ENCODE measurements at places on chromosomes 11 and 22.

- DNase-seq = no peak
Observed at GRCh38 chr11:94332814-94333213, 28.4 kb downstream of the IZUMO1R start.

- no peak for DNase-seq
Observed at GRCh38 chr11:83723999-83724398, 437.8 kb upstream of the CCDC90B start.

DNA sequence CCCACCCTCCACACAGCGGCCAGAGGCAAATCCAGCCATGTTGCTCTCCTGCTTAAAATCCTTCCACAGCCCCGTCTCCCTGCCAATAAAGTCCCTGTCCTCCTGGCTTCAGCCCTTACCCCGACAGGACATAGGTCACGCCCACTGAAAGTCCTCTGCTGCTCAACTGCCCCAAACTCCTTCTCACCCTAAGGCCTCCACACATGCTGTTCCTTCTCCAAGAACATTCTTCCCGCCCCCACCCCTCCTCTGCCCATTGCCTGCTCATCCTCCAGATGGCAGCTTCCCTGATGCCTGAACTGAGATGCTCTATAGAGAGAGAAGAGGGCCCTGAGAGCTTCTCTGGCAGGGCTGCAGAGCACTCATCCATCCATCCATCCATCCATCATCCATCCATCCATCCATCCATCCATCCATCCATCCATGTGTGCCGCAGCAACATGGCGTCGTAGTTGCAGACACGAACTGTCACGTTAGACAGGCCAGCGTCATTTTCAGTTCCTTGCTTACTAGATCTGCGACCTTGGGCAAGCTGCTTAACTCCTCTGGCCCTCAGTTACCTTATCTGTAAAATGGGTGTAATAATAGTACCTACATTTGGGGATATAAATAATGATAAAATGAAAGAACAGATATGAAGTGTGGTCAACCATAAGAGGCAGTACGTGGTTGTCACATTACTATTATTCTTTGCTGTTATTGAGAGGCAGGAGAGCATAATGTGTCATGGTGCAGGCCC is 9.4 kb downstream of the NPTXR start:
- no peak for DNase-seq

DNA sequence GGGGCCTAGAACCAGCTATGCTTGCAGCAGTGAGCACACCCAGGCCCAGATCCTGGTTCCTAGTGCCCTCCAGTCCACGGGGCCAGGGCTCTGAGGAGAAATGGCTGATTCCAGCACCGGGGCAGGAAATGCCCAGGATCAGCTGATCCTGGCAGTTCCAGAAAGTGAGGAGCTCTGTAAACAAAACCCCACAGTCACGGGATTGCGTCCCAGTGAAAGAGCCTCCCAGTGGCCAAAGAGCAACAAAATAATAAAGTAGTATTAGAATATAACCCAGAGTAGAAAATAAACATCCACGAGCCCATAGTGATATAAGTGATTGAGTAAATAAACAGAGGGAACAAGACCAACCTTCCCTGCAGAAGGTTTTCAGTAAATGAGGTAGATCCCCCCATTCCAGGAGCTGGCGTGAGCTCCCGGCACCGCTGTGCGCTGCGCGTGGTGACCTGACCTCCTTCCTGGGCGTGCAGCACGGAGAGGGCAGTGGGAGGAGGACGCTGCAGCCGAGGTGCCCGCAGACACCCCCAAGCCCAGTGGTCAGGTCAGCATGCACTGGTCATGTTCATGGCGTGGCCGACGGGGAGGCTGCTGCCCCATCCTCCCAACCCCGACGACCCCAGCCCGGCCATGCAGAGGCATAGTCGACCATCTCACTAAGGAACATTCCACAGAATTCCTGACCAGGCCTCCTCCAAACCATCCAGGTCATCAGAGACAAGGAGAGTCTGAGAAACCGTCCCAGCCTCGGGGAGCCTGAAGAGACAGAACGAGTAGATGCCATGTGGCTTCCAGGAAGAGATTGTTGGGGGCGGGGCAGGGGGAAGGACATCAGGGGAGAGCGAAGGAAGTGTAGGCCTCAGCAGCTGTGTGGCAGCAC is 19.8 kb downstream of the PTDSS2 start:
- no peak for DNase-seq

DNA sequence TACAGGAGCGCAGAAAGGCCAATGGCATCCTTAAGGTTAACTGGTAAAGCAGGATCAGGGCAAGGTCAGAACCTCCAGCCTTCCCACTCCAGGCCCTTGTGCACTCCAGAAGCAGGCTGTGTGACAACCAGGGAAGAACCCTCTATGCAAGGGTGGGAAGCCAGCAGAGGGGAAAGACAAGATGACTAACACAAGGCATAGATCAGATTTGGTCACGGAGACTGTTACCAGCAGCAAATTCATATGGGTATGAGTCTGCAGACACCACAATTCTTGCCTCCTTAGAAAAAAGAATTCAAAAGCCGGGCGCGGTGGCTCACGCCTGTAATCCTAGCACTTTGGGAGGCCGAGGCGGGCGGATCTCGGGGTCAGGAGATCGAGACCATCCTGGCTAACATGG is 39.8 kb upstream of the MTNR1B start:
- DNase-seq = no peak

DNA sequence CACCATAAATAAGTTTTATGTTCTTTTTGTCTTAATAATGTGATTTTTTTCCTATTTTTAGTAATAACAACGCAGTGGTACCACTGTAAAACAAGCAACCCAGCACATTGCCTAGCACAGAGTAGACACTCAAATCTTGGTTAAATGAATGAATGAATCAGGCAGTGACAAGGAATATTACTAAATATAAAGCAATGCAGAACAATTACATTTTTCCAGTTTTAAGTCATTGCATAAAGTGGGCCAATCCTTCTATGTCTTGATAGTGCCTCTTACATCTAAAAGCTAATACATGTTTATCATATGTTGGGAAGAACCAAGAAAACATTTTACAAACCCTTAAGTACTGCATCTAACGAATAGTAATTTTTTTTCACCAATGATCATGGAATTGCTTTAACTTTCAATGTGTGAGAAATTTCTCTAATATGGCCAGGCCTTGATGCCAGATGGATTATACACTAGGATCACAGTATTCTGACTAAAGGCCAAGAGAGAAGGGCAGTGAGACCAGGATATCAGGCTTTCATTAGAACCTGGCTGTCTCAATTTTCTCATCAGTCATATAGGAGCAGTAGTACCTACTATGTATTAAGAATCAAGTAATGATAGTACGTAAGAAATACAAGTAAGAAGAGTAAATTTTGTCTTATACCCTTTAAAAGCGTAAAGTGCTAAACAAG is 88.5 kb downstream of the TRIM44 start:
- DNase-seq = no peak

GRCh38 chr11:35180317-35181233 is 41.6 kb downstream of the CD44 start:
- DNase-seq = no peak

DNA sequence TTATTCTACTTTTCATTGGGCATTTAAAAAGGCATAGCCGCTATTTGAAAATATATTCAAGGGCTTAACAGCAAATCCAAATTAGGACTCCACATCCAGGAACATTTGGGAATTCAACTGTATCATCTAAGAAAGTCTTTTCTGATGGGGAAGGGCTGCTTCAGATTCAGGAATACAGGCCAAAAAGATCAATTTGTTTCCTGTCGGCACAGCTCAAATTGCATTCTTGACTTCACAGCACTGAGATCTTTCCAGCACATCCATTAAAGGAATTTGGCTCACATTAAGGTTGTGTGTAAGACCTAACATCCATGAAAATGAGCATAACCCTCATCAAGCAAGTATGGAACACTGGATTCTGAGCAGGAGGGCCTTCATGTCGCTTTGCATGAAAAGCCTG is 1169.5 kb upstream of the CCDC90B start:
- DNase-seq = no peak

GRCh38 chr11:45163956-45164575 is 17.6 kb downstream of the PRDM11 start:
- no peak for DNase-seq

- DNase-seq = no peak
Observed at GRCh38 chr22:22166941-22167713, 77.5 kb upstream of the VPREB1 start.

DNA sequence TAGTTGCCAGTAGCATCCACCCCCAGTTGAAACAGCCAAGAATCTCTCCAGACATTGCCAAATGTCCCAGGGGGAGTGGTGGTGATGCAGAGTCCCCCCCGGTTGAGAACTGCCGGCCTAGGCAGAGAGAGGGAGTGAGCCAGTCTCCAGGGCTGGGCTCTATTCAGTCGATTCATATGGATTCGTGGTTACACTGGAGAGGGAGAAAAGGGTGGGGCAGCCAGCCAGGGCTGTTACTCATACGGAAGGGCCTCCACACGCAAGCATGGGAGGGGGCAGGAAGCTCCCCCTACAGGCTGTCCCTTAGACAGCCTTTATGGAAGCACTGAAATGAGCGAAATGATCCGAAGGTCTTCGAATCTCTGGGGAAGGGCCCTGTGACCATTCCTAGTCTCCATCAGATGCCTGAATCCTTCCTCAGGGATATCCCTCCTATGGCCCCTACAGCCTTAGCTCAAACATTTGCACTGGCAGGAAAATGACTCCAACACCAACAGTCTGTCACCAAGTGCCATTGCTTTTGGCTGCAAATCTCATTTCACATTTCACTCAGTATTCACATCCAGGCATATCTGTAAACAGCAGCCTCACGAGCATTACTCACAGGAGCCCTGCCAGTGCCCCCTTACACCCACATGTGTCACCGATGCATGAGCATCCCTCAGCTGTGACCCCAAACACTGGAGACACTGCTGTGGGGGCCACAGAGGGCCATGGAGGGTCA is 18.4 kb upstream of the TLCD5 start:
- DNase-seq = no peak

GRCh38 chr11:66189031-66189745 is 79.3 kb upstream of the RAB1B start:
- no peak for DNase-seq

DNA sequence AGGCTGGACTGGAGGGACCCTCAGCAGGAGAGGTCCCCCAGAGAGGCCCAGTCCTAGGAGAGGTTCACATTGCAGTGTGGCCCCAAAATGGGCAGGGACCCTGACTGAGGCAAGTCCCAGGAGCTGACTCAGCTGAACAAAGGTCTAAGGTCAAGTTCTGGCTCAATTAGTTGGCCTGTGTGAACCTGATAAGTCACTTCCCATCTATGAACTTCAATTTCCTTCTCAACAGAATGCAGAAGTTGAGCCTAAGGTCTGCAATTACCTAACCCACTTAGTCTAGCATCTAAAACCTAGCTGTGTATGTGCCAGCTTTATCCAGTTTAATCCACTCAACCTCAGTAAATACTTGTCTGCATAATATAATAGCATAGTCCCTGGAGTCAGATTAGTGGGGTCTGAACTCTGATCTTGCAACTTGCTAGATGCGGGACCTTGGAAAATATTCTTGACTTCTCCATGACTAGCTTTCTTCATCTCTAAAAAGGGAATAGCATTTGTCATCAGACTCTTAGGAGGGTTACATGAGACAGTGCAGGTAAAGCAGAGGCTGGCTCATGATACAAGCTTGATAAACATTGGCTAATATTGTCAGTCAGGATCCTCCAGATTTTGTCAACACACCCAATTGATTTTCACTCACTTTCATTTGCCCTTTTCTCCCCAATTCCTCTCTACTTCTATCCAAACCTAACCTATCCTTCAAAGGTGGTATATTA is 465.5 kb downstream of the INSC start:
- DNase-seq = no peak

DNA sequence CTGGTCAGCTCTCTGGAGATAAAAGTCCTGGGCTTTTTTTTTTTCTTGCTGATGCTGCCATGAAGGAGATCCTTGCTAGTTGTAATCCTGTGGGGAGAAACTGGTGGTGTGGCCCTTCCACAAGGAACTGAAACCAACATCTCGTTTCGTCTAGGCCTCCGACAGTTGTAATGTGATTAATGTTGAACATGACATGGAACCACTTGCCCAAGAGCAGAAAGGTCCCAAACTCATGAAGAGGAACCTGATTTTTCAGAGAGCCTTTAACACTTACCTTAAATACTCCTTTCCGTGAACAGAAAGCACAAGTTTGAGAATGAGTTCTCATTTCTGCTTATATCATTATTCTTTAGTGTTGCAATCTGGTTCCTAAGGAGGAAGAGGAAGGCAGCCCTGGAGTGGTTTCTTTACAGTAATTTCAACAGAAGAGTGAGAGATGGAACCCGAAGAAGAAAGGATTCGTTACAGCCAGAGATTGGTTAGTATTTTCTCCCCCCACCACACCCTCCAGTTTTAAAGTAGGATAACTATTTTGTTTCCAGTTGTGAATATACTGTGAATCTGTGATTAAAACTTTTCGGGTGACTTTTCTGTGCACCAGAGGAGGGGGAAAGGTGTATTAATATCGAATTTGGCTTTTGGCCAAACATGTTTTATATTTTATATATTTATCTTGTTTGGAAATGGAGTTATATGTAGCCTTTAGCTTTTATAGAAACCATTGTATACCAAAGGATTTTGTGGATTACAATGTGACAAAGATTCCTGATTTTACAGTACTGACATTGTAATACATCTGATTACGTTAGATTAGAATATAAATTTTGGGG is 2.0 kb downstream of the KDM2A start:
- DNase-seq = no peak

DNA sequence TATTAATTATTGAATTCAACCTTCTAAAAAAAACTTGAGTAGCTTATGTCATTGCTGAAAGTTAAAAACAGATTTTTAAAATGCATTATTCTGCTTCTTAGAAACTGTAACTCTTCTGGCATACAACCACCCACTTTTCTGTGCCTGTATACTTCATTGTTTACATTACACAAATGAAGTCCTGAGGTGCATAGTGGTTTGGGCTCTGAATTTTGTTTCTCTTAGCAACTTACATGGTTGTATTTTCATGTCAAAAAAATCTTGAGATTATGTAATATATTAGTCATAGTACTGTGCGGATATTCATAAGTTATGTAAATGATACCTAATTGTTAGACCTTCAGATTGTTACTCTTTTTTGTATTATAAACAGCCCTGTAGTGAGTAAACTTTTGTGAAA is 12.2 kb downstream of the SC5D start:
- DNase-seq = no peak

- DNase-seq = no peak
Observed at GRCh38 chr11:795634-796564, 2.2 kb downstream of the SLC25A22 start.

GRCh38 chr22:26320447-26320846 is 108.6 kb upstream of the ASPHD2 start:
- DNase-seq = no peak

- DNase-seq = no peak
Observed at GRCh38 chr22:44605486-44605885, 96.5 kb upstream of the PRR5 start.

DNA sequence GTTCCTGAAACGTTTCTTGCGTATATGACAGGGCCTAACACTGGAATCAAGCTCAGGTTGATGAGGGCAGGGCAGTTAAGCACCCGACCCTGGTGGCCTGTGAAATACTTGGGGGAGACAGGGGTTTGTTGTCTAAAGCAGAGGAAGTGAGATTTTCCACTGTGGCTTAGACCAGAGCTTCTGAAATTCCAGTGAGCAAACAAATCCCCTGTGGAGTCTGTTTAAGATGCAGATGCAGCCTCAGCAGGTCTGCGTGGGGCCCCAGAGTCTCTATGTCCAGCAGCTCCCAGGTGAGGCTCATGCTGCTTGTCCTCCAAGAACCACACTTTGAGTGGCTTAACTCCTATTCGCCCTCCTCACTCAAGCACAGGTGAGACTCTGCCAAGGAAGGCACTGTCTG is 39.1 kb upstream of the PRAME start:
- DNase-seq = no peak
